ENCODE measurements at places on chromosomes 4 and X.

DNA sequence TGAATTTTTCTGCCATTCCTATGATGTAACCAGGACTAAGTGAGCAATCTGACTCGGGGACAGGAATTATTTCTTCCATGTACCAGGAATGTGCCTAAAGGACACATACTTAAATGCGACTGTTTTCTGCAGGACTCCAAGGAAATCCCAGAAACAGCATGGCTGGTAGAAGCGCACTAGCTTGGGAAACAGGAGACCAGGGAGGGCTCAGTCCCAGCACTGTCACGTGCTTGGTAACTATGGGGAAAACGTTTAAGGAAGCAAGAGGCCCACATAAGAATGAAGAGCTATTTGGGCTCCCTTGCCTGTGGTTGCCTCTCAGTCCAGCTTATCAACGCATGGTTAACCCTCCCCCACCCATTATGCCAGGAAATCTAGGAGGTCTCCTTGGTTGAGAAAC lies 19.6 kb downstream of the MPP1 start:
- no peak for DNase-seq

GRCh38 chrX:114075073-114075673 lies 508.7 kb upstream of the HTR2C start:
- no peak for DNase-seq

DNA sequence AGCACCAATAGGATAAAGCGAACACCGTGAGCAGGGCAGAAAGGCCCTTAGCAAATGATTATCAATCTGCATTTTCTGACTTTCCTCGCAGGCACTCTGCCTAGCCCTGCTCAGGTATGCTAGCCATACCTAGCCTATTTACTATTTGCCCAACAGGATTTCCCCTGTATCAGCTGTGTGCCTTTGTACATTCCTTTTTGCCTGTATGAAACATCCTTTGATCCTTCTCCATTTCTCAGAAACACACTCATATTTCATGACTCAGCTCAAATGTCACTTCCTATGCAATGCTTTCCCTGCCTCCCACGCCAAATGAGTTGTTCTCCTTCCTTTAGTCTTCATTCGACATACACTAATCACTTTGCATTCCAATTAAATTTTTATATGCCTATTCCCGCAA lies 37.2 kb downstream of the PCDH7 start:
- DNase-seq = no peak

- no peak for DNase-seq
Measured at GRCh38 chr4:23023121-23023520, 330.4 kb downstream of the GBA3 start.

DNA sequence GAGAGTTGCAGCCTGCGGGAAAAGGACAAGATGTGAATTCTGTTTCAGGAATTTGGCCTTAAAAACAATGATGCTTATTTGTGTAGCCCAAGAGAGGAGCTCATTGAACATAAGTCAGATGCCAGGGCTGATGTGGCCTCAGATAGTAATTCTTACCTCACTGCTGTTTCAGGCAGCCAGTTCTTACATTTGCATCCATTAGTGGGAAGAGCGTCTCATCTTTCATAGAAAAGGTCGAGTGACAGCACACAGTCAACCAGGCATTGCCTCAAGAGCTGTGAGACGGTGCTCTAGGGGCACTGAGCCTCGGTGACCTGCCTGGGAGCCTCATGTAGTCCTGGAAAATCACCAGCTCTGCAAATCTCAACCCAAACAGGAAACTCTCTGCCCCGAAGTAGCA lies 174.9 kb upstream of the FRG1 start:
- DNase-seq = no peak

GRCh38 chr4:180669680-180670079 lies 1573.5 kb upstream of the TENM3 start:
- DNase-seq = no peak

GRCh38 chr4:80461412-80461811 lies 125.9 kb downstream of the CFAP299 start:
- DNase-seq = no peak

DNA sequence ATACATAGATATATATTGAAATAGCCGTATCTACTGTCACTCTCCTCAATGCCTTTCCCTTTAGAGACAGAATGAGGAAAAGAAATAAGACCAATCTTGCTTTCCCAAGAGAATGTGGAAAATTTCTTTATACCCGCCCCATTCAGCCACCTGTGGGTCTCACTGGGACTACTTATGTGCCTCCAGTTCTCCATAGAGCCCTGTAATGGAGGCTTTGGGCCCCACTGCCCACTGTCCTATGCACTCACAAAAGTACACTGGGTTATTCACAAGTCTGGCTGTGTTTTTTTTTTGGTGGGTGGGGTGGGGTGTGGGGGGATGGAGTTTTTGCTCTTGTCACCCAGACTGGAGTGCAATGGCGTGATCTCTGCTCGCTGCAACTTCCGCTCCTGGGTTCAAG lies 70.4 kb upstream of the ELOVL6 start:
- no peak for DNase-seq

- DNase-seq = no peak
Measured at GRCh38 chrX:53018627-53019026, 30.0 kb upstream of the GPR173 start.

GRCh38 chr4:112225157-112225556 lies 6.4 kb upstream of the AP1AR start:
- DNase-seq = no peak

DNA sequence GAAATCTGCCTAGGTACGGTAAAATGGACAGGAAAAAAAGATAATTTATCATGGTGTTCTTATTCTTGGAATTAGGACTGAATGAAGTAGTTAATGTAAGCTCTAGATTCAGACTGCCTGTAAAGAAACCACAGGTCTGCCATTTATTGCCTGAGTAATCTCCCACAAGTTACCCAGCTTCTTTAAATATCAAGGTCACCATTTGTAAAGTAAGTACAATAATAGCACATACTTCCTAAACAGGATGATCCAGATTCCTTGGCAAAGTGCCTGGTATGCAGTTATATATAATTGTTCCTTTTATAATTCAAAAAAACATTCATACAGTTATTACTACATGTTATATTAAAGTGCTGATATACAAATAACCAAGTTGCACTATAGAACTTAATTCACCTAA lies 368.6 kb downstream of the HNRNPD start:
- no peak for DNase-seq

- no peak for DNase-seq
Measured at GRCh38 chrX:15158736-15159406, 111.0 kb downstream of the ASB9 start.

GRCh38 chr4:151569650-151570049 lies 160.7 kb downstream of the FHIP1A start:
- DNase-seq = no peak

DNA sequence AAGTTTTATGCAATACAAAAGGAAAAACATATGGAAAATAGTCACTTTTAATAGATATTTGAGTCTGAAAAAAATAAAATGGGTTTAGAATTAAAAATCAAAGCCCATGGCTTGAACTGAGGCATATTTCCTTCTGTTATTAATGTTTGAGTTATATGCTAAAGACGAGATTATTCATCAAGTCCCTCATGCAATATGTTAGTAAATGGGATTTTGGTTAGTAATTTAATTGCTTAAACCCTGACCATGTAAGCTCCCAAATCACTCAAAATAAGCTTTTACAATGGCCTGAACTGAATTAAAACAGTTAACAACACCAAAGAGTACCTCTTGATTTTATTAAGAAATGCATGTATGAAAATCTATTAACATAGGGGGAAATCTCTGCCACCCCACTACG lies 12.1 kb downstream of the UNC5C start:
- DNase-seq = no peak

- no peak for DNase-seq
Measured at GRCh38 chr4:105453550-105454205, 20.2 kb downstream of the PPA2 start.

DNA sequence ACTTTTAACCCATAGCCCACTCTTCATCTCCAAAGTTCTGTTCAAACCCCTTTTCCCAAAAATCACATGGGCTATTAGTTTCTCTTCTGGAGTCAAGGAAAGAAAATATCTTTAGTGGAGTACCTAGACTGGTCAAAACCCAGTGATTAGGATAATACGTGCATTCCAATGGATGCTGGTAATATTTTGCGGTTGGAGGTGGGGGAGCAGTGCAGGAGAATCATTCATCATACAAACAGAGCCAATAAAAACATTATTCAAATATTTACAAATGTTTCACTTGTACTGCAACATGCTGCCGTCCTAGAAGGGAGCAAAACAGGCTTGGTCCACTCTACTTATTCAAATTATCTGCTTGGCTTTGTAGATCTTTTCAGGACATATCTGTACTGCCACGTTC lies 57.2 kb upstream of the RAB9B start:
- no peak for DNase-seq

DNA sequence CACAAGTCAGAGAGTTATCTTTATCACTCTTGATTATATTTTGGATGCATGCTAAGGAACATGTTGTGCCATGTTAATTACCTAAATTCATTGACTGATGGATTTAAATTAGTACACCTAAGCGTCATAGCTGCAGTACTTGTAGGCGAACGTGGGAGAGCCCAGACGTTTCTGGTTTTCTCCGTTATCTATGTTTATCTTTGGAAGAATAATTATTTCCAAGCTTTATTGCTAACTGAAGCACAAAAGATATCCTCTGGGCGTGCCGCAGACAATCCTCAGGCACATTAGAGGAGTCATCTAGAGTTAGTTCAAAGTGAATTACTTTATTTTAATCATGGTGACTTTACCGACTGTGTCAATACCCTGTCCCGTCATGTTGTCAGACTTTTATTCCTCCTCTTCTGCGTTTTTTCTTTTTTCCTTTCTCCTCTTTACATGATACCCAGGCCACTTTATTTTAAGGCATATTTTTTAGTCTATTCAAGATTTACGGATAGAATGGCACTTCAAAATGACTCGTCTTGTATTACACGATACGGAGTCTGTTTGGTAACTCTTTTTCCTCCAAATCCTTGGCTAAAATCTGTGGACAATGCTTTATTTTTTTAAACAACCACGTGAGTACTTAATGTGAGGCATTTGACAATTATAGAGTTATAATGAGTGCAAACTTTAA lies 632.0 kb upstream of the TENM3 start:
- DNase-seq = no peak

DNA sequence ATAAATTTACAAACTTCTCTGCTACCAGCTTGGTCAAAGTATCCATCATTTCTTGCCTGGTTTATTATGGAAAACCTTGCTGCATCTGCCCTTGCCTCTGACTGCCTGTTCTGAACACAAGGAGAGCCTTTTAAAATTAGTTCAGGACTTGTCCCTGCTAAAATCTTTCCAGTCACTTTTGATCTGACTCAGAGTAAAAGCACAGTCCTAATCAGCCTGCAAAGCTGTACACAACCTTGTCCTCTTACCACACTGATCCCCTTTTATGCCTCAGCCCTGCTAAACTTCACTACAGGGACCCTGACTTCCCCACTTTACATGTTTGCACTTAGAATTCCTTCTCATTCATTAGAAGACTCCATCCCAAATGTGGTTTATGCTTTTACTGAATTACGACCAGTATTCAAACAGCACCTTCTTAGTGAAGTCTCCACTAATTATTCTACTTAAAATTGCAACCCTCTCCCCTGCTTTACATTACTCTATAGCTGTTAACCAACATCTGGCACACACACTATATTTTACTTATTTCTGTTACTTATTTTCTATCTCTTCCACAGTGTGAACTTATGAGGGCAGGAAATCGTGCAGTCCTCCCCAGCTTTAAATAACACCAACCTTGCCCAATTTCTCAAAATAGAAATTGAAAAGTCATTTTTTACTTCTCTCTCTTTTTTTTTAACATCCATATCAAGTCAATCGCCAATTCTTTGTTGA lies 6.3 kb downstream of the GABRA4 start:
- DNase-seq = no peak

DNA sequence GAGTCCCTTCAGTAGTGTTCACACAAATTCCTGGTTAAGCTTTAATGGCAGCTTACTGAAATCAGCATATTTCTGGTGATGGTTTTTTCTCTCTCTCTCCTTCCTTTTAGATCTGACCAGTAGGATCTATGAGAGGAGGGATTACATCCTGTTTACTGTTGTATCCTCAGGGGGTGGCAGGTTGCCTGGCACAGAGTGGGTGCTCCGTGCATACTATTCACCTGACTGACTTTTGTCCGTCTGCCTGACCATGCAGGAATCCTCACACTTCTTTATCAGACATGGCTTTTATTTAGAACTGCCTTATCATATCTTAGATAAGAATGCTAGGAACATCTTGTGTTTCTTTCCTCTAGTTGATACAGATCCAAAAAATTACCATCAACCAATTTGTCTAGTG lies 29.6 kb downstream of the MCUB start:
- DNase-seq = no peak

GRCh38 chr4:66574145-66574978 lies 904.1 kb upstream of the EPHA5 start:
- DNase-seq = no peak

DNA sequence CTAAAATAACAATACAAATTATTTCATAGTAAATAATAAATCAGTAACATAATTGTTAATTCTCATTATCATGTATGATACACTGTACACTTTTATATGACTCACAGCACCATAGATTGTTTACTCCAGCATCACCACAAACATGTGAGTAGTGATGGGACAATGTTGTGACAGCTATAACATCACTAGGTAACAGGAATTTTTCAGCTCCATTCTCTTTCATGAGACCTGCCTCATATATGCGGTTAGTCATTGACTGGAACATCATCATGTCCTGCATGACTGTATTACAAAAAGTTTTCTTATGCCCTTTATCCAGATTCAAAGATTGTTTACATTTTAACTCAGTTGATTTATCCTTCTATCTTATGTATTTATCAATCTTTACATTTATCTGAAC lies 1530.0 kb downstream of the PCDH18 start:
- no peak for DNase-seq

GRCh38 chr4:120753854-120754253 lies 168.7 kb downstream of the PRDM5 start:
- DNase-seq = no peak

GRCh38 chr4:125750399-125750798 lies 435.6 kb downstream of the FAT4 start:
- DNase-seq = no peak

- DNase-seq = no peak
Measured at GRCh38 chrX:71533516-71533850, 579 bp downstream of the OGT start.

DNA sequence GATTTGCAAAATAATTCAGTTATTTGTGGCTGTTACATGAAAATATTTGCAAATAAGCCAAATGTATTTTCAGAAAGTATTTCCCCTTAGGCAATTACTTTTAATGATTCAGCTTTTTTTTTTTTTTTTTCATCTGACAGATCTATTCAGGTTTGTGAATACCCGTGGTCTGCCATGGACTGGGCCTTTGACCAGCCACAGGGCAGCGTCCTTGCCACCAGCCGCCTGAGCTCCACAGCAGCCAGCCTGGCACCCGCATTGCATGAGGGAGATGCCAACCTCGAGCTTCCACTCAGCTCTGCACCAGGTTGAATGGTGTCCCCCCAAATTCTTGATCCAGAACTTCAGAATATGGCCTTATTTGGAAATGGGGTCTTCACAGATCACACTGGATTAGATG lies 14.7 kb downstream of the TMEM271 start:
- no peak for DNase-seq

GRCh38 chr4:53601251-53601764 lies 10.0 kb upstream of the LNX1 start:
- peak; percentile 28 for DNase-seq

All from germinal center (tissue), 1 donor.